A549 treated with CpdA at 1 μM for 4 hours (cell line): ENCODE measurements at places on chromosomes 5 and 9. TPM values are rescaled to one million over a fixed set of nuclear protein-coding genes. Genes with fewer than 3 reads are reported as not detected.

Gene PCDHA2
- total RNA-seq: 0.03 to 0.10 TPM (median 0.05 TPM) in 5 replicates

Gene KIAA1958
- 1.8 to 2.7 TPM (median 2.6 TPM) in 5 replicates for total RNA-seq

Gene DRD1
- 0.83 to 1.4 TPM (median 1.0 TPM) in 5 replicates for total RNA-seq

Gene TEX48
- total RNA-seq: not detected in 5 replicates

Gene LIX1
- not detected in 5 replicates for total RNA-seq

Gene NRG2
- 1.7 to 2.5 TPM (median 1.9 TPM) in 5 replicates for total RNA-seq

Gene RAD17
- total RNA-seq: 15.2 to 19.3 TPM (median 15.7 TPM) in 5 replicates

Gene ZNG1C
- 58.1 to 71.3 TPM (median 66.7 TPM) in 5 replicates for total RNA-seq

Gene HK3
- total RNA-seq: 0.08 to 0.11 TPM in 2 of 5 replicates, not detected in the others

Gene TGFBI
- total RNA-seq: 1,442 to 2,234 TPM (median 1,874 TPM) in 5 replicates

Gene CDH6
- total RNA-seq: 0.12 to 0.33 TPM (median 0.19 TPM) in 5 replicates

Gene TTC23L
- total RNA-seq: 0.22 TPM in 1 of 5 replicates, not detected in the others

Gene ALG2
- 46.5 to 52.8 TPM (median 50.8 TPM) in 5 replicates for total RNA-seq

Gene CCL28
- 0.14 to 0.29 TPM (median 0.20 TPM) in 5 replicates for total RNA-seq

Gene CCNH
- total RNA-seq: 40.1 to 63.1 TPM (median 42.5 TPM) in 5 replicates

Gene CARD6
- 4.2 to 5.5 TPM (median 4.9 TPM) in 5 replicates for total RNA-seq

Gene PCDHA11
- 0.12 to 0.43 TPM (median 0.18 TPM) in 5 replicates for total RNA-seq

Gene NDFIP1
- total RNA-seq: 47.2 to 52.3 TPM (median 49.0 TPM) in 5 replicates

Gene PDE6A
- 0.08 to 0.26 TPM (median 0.12 TPM) in 5 replicates for total RNA-seq

Gene PLPP6
- 9.0 to 10.5 TPM (median 10.0 TPM) in 5 replicates for total RNA-seq

Gene SLC25A2
- total RNA-seq: not detected in 5 replicates

Gene LURAP1L
- total RNA-seq: 11.3 to 15.5 TPM (median 13.3 TPM) in 5 replicates

Gene KCNV2
- total RNA-seq: not detected in 5 replicates

Gene LSM11
- total RNA-seq: 2.4 to 3.1 TPM (median 3.0 TPM) in 5 replicates

Gene ZNF474
- total RNA-seq: 0.13 to 0.23 TPM (median 0.22 TPM) in 5 replicates

Gene RLN2
- total RNA-seq: 0.17 TPM in 1 of 5 replicates, not detected in the others

Gene CDKN2B
- total RNA-seq: not detected in 5 replicates

Gene AIF1L
- 1.2 to 1.4 TPM (median 1.3 TPM) in 5 replicates for total RNA-seq

Gene GCNT1
- 1.7 to 4.0 TPM (median 2.4 TPM) in 5 replicates for total RNA-seq

Gene ACTBL2
- total RNA-seq: 0.05 TPM in 1 of 5 replicates, not detected in the others

Gene MYMK
- not detected in 5 replicates for total RNA-seq

Gene TSSK1B
- not detected in 5 replicates for total RNA-seq

Gene IFNB1
- total RNA-seq: not detected in 5 replicates

Gene DBH
- not detected in 5 replicates for total RNA-seq

Gene GZMA
- not detected in 5 replicates for total RNA-seq

Gene ANKRD31
- total RNA-seq: 0.03 to 0.12 TPM (median 0.07 TPM) in 5 replicates

Gene CDX1
- total RNA-seq: not detected in 5 replicates

Gene CTXN3
- not detected in 5 replicates for total RNA-seq

Gene GTF3C4
- total RNA-seq: 18.5 to 20.8 TPM (median 19.3 TPM) in 5 replicates

Gene CDC25C
- 10.5 to 13.4 TPM (median 12.5 TPM) in 5 replicates for total RNA-seq

Gene BNC2
- total RNA-seq: 3.9 to 6.9 TPM (median 5.1 TPM) in 5 replicates

Gene C5orf58
- not detected in 5 replicates for total RNA-seq

Gene MELK
- 68.4 to 84.9 TPM (median 73.9 TPM) in 5 replicates for total RNA-seq
